ENCODE measurements at places on chromosomes 1 and 21.
A peak's percentile ranks its signal among the peaks of the same experiment; 100 is the strongest.

DNA sequence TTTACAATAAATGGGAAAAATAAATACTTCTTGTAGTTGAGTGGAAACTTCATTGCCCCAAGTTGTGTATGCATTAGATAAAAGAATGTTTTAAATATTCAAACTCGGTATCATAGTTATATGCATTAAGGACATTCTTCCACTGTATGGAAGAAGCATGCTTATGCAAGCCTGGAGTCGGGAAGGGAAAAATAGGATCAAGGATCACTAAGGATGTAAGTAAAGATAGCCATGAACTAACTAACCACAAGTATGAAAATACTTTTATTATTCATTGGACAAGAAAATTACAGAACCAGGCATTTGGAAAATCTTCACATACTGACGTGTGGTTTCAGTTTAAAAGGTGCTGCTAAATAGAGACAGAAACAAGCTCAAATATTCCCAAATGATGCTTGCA lies 26.9 kb upstream of the DPYD start:
- peak; percentile 37 for DNase-seq

- peak; percentile 12 for DNase-seq
Observed at GRCh38 chr1:235199441-235199840, 38.4 kb upstream of the RBM34 start.

DNA sequence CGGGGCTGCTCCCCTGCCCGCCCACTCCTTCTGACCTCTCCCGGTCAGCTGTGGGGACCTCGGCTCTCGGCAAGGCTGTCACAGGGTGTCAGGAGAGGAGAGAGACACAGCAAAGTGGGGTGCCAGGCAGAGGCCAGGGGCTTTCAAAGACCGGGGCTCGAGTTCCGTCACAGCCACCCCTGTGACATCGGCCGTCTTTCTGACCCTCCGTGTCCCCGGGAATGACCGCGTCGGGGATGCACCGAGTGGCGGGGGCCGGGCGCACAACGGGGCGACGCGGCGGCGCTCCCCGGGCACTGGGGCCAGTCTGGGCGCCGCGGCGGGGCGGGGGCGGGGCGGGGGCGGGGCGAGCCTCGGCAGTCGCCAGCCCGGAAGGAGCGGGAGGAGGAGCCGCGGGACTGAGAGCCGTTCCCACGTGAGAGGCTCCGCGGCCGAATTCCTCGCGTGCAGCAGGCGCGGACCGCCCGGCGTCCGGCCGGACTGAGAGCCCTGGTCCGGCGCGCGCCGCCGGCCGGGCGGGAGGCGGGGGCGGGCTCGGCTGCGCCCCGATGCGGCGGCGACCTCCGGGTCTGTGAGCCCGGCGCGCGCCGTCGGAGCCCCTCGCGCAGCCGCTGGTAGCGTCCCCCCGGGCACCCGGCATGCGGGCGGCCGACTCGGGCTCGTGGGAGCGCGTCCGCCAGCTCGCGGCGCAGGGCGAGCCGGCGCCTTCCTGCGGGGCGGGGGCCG lies 229.7 kb upstream of the TMEM51 start:
- DNase-seq: no peak

DNA sequence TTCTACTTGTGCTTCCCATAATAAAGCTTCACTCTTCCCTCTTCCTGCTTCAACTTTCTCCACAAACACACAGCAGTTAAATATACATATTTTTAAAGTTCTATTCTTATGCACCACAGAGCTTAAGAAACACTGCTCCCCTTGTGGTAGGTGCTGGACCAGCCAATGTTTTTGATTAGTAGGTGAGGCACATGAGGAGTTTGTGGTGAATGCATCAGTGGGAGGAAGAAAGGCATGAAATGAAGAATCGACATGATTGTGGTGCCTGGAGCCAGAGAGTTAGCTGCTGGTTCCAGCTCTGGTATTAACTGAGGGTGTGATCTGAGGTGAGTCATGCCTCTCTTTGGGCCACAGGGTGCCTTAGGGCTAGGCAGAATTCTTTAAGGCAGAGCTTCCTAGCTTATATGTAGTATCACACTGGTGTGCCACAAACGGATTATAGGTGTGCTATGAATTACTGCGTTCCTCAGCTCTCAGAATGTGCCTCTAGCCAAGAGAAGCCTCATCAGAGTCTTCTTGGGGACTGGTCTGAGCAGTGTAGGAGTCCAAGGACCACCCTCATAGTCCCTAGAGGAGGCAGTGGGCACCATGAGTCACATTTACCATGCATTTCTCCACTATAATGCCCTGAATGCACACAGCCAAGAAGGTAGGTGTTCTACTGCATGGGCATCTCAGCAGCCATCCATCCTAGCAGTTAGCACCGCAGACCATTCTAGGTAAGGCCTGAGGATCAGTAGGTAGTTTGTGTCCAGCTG lies 97.4 kb upstream of the SGIP1 start:
- DNase-seq: peak; percentile 63

GRCh38 chr1:110258734-110259133 lies 48.6 kb downstream of the KCNC4 start:
- DNase-seq: no peak
